ENCODE measurements at places on chromosomes 5 and 9. TPM values are rescaled to one million over a fixed set of nuclear protein-coding genes. Genes with fewer than 3 reads are reported as not detected.

Gene ARID3C
- 0.27 TPM for total RNA-seq

Gene ZNF879
- total RNA-seq = 3.6 TPM

DNA sequence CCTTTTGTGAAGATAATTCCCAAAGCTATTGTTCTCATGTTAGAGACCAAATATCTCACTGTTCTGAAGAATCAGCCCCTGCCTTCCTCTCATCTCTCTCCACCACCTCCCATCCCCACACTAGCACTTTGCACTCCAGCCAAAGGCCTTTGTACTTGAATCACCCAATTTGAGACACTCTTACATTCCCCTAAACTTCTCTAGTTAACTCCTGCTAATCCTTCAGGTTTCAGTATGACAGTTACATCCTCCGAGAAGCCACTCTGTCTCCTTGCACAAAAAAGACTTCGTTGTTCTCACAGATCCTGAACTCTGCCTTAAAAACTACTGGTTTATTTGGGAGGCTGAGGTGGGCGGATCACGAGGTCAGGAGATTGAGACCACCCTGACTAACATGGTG, 227.5 kb downstream of the PIK3R1 start:
- DNase-seq = no peak

GRCh38 chr5:82863266-82863665, 213.9 kb downstream of the TMEM167A start:
- DNase-seq = no peak

Gene SEMA4D
- total RNA-seq = 9.4 TPM

GRCh38 chr5:177315411-177315810, 3.7 kb upstream of the MXD3 start:
- DNase-seq = no peak

Gene MARCHF11
- not detected for total RNA-seq

DNA sequence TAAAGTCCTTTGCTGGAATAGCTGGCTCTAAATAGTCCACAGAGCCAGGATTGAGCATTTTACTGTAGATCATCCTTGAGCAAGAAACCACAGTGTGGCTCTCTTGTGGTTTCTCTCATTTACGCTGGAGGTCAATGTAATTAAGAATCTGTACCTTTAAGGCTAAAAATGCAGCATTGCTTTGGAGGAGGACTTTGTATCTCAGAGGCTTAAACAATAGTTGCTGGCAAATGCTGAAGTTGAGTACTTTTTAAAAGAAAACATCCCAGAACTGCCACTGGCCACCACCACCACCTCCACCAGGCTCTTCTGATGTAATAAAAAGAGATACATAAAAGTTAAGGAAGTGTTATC, 177.3 kb upstream of the ADAMTSL1 start:
- no peak for DNase-seq

Gene RNF208
- 2.3 TPM for total RNA-seq

Gene OGN
- total RNA-seq = 43.5 TPM

- DNase-seq = no peak
These were observed 15.3 kb downstream of the TRMO start for GRCh38 chr9:97907046-97907445.

- DNase-seq = no peak
These were observed 10.4 kb upstream of the TRIM14 start for GRCh38 chr9:98129451-98129881.

DNA sequence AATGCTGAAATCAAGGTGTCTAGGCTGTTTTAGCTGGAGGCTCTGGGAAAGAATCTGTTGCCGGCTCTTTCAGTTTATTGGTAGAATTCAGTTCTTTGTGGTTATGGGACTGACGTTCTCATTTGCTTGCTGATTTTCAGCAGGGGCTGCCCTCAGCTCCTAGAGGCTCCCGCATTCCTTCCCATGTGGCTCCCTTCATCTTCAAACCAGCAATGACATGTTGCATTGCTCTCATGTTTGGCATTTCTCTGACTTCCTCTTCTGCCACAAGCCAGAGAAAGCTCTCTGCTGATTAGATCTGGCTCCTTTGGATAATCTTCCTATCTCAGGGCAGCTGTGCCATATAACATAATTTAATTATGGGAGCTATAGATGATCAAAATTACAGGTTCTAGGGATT, 360.3 kb downstream of the LRRC70 start:
- no peak for DNase-seq

- peak; percentile 62 for DNase-seq
These were observed 409.5 kb downstream of the ARHGEF28 start for GRCh38 chr5:74035521-74035937.

DNA sequence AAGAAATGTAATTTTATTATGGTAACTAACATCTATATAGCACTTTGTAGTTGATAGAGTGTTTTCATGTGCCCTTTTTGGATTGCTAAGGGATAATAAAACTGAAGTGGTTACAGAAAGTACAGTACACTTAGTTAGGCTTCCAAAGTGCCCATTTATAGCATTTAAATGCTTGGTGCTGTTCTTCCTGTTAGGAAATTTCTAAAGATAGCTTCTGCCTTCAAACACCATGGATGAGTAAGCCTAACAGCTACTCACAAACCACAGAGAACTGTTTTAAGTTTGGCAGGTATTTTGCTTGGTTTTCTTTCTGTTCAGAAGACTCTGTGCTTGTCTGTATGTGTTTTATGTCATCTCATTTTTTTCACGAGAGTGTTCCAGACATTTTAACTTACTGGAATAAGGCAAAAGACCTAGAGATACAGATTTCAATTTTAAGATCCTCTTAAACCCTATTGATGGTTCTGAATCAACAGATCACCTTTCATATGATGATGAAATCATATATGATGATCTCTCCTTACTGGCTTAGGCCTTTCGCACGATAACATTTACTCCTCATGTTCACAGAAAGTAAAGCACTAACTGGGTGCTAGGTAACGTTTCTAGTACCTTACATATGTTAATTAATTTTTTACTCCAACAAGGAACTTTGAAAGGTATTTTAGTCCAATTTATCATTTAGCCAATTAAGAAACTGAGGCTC, 4.4 kb downstream of the RIMOC1 start:
- no peak for DNase-seq

DNA sequence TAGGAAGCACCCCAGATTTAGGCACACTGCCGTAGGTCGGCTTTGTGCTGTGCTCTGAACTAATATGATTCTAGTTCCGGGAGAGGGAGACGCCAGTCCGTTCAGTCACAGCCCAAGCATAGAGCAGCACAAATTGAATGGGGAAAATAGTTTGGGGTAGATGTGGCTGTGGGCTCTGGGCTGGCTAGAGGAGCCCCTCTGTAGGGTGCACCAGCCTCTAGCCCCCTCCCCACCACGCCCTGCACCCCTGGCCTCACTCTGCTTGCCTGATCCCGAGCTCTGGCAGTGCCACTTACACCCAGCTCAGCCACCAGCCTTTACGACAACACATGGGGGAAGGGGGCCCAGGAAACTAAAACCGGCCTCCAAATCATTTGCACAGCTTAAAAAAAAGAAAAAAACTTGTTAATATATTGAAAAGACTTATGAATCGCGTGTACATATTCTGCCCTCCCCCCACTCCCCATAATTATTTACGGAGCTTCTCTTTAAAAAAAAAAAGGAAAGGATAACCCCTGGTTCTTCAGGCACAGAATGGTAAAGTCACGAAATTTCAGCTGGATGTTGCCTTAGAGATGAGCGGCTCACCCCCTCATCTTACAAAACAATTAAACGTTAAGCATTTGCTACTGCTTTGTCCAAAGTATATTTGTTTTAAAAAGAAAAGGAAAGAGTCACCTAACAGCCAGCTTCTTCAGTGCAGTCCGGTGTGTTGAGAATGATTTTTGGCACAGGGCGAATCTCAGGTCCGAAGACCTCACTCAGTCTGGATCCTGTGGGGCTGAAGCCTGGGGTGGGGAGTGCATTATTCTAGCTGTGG, 3.5 kb downstream of the LMX1B start:
- DNase-seq = no peak

DNA sequence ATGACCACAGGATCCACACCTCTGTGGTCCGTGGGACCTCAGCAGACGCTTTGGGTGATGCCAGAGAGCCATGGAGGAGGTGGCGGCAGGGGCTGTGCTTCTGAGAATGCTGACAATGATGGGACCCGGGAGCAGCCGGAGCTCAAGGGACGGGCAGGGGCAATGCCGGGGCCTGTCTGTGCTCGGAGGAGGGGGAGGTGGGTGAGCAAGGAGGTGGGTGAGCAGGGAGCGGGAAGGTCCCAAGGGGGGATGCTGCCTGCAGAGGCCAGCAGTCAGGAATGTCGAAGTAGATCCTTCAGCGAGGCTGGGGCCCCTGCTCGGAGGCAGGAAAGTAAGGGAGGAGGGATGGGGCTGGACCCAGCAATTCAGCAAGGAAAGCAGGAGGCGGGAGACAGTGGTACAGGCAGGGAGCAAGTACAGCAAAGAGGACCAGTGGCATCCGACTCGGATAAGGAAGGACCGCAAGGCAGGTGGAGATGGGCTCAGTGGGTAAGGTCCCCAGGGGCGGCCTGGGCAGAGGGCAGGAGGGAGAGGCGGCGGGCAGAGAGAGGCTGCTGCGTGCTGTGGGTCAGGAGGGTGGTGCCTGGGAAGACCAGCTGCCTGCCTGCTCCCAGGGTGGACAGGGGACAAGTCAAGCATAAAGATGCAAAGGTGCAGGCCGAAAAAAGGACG, 49.0 kb downstream of the ADAMTS2 start:
- DNase-seq = no peak

Gene IRX1
- 3.8 TPM for total RNA-seq

Gene CXCL14
- 52.5 TPM for total RNA-seq

- peak; percentile 31 for DNase-seq
These were observed 34.0 kb downstream of the ZNF618 start for GRCh38 chr9:113910036-113910639.

DNA sequence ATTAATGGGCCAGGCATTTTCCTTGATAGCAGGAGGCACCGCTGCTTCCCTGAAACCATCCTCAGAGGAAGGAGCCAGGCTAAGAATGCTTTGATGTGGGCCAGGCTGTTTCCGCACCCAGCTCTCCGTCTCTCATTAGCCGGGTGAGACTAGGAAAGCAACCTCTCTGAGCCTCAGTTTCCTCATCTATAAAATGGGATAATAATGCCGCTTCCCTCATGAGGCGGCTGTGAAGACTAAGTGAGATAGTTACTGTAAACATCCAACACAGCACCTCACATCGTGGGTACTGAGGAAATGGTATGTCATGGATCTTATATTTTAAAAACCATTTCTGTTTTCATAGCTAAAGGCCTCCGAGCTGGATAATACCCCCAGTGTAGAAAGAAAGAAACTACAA, 46.5 kb downstream of the NEK6 start:
- no peak for DNase-seq

- DNase-seq = no peak
These were observed 69.8 kb downstream of the SYK start for GRCh38 chr9:90871327-90871935.

DNA sequence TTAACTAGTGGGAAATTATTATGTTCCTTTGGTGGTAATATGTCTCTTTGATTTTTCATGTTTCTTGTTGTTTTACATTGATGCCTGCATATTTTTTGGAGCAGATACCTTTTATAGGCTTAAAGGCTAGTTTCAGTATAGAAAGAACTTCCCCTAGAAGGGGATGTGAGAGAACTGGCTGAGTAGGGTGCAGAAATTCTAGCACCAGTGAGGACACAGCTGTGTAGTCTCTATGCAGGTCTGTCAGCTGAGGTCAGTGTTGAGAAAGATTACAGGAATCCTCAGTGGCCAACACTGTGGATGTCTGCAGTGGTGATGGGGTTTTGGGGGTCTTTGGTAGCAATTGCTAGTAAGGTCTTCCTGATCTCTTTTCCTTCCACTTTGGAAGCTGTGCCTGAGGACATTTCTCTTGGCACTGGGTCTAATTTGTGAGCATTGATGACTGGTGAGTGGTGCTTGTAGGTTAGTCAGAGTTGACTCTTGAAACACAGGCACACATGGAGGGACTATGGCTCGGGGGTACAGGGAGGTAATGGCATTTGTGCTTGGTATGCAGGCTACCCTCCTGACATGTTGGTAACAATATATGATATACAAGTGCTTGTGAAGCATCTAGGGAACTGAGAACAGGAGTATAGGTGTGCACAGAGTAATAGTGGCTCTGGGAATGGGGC, 221.4 kb downstream of the SPATA31D1 start:
- DNase-seq = no peak

GRCh38 chr5:40685976-40686486, 6.3 kb downstream of the PTGER4 start:
- DNase-seq = no peak

Gene PCDHGA9
- total RNA-seq = 1.1 TPM

- no peak for DNase-seq
These were observed 121.5 kb downstream of the MVB12B start for GRCh38 chr9:126448136-126448535.

- DNase-seq = no peak
These were observed 39.9 kb downstream of the PAX5 start for GRCh38 chr9:36993933-36994764.

DNA sequence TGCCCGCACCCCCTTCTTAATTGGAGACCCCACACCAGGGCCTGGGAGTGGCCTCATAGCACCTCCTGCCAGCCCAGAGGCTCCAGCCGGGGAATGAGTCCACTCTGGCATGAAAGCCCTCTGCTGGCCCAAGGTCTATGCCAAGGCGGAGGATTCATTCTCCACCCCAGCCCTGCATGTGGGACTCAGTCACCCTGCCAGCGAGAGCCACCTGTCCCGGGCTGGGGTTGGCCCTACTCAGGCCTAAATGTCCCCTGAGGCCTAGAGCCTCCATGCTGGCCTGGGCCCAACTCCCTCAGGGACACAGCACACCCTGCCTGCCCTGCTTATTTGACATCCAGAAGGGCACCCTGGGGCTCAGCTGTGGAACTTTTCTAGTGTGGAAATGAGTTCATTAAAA, 1.0 kb upstream of the RAPGEF1 start:
- no peak for DNase-seq

Gene MINAR2
- not detected for total RNA-seq

Gene PAEP
- total RNA-seq = not detected

DNA sequence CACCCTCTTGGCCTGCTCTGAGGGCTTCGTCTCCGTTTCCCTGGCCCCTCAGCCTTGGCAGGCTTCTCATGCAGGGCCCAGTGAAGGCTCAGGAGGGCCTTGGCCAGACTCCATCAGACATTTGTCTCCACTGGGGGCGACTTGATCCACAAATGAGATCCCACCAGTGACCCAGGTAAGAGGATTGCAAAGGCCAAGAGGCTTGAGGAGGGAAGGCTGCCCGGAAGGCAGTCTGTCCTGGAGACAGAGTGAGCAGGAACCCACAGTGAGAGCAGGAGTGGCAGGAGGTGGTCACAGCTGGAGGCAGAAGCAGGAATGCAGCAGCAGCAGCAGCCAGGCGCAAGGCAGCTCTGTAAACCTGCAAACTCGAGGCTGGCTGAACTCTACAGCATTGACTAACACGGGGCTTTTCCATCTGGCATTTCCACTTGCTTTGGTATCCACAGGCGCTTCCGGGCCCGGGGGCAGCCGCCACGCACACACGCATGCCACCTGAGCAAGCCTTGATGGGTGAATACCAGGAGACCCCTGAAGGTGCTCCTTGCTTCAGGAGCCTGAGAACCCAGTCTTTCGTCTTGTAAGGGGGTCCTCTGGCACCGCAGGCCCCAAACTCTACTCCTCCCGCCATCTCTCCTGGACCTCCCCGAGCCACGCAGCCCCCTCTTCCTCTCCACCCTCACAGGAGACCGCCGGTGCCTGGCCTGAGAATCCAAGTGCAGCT, 14.7 kb downstream of the MGAT1 start:
- DNase-seq = no peak
